ENCODE measurements at places on chromosomes 7 and 10.

- DNase-seq = no peak
Observed at GRCh38 chr7:51732116-51732515, 415.5 kb upstream of the COBL start.

DNA sequence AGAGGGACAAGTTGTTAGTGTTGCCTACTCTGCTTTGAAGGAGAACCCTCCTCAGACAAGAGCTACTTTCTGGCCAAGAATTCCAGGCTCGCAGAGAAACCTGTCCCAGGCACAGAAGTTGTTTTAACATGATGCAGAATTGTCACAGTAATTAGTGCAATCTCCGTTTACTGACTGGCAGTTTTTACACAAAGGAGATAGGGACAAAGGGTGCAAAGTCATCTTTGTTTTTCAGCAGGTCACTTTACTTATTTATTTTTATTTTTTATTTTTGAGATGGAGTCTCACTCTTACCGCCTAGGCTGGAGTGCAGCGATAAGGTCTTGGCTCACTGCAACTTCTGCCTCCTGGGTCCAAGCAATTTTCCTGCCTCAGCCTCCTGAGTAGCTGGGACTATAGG, 12.3 kb downstream of the TCF7L2 start:
- no peak for DNase-seq

DNA sequence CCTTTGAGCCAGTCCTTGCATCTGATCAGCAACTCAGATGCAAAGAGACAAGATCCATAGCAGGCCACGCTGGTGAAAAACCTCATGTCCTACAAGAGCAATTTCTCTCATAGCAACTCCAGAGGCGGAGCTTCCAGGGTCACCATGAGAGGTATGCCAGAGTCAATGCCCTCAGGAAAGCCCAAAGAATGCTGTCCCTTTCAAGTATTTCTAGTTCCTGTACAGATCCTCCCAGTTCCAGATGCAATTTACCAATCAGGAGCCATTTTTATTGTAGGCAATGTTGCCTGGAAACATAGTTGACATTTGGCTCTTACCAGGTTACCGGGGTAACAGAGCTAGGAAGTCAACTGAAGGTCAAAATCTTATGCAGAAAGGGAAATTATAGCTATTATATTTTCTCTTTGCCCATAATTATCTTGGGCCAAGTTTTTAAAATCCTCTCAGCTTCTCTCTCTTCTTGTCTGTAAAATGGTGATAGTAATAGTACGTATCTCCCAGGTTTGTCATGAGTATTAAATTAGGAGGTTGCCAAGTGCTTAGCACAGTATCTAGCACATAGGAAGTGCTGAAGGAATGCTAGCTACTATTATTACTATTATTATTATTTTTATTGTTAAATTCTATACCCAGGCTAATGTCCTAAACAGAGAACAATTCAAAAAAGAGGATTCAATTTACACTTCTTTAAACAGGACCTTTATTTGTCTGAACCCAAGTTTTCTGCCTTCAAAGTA, 46.3 kb upstream of the TM9SF3 start:
- DNase-seq = no peak

DNA sequence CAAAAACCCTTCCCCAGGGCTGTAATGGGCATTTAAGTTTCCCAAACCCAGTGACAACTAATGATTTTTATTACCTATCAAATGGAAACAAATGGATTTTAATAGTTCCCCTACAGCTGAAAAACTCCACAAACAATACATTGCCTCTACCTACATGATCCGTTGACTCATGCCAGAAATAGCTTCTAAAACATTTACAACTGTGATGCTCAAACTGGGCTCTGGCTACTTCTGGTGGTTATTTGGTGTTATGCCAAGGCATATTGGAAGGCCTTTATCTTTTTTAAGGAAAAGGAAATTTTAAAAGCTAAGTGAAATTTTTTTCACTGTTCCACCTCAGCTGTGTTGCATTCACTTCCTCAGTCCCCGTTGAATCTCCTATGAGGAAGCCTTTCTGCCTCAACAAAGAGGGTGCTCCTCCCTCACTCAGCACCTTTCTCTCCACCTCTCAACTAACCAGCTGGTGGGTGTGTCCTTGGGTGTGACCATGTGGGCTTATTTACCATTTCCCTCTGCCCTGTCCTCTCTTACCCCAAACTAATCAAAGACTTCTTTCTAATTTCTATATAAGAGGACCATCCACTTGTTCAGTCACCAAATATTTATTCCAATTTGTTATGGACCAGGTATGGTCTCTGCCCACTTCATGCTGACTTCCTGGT, 82.9 kb downstream of the PRTFDC1 start:
- DNase-seq = no peak

GRCh38 chr7:130398526-130399090, 18.3 kb downstream of the CPA1 start:
- no peak for DNase-seq

DNA sequence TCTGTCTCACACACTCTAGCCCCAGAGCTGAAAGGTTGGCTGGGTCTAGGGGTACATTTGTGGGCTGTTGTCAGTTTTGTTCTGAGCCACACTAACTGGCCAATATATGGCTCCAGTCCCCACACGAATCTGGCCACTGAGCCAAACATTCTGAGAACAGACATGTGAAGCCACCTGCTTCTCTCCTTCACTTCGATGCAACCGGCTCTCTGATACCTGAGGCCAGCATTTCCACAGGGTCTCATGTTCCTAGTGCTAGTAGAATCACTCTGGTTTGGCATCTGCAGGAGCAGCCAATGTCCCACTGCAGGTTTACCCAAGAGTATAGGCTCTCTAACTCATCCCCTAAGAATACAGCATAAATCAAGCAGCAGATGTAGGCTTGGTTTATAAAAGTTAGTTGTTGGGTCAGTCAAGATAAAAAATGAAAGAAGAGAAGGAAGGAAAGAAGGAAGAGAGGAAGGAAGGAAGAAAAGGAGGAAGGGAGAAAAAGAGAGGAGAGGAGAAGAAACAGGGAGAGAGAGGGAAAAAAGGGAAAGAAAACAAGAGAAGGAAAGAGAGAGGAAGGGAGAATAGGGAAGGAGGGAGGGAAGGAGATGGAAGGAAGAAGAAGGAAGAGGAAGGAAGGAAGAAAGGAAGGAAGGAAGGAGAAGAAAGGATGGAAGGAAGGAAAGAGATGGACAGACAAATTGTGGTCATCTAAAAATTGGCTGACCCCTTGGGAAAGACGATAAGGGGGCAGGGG, 75.1 kb downstream of the STRA8 start:
- DNase-seq = no peak

DNA sequence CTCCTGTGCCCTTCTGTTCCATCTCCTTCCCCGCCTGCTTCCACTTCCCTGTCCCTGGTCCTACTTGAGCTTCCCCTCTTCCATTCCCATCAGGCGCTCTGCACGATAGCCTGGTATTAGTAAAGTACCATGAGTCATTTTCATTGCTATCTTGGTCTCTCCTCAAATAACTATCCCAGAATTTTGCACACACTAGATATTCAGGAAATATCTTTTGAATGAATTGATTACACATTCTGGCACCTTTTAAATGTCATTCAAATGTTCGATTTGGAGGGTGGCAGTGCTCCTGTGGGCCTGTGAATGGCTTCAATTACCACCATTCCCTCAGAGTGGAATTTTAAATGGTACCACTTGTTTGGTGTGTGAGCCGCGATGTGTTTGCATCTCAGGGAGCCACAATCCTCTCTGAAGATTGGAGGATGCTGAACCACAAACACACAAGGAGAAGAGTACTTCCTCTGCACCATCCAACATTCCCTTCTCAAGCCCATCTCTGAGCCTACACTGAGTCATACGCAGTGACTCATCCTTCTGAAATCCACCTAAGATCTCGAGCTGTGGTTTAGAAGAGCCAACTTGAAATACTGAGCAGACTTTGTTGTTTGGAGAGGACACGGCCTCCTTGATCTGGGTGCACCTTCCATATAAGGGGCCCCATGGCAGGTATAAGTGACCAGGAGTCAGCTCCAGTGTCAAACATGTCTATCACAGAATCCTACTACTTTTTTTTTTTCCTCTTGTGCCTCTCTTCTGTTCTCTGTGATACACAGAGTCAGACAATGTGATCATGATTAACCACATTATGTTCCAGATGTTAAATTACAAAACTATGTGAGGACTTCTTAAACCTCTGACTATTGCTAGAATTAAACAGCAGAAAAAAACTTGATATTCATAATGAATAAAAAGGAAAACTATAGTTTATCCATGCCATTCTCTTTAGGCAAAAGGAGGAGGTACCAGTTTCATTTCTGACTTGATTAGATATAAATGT, 81.9 kb downstream of the BMPER start:
- DNase-seq = no peak

DNA sequence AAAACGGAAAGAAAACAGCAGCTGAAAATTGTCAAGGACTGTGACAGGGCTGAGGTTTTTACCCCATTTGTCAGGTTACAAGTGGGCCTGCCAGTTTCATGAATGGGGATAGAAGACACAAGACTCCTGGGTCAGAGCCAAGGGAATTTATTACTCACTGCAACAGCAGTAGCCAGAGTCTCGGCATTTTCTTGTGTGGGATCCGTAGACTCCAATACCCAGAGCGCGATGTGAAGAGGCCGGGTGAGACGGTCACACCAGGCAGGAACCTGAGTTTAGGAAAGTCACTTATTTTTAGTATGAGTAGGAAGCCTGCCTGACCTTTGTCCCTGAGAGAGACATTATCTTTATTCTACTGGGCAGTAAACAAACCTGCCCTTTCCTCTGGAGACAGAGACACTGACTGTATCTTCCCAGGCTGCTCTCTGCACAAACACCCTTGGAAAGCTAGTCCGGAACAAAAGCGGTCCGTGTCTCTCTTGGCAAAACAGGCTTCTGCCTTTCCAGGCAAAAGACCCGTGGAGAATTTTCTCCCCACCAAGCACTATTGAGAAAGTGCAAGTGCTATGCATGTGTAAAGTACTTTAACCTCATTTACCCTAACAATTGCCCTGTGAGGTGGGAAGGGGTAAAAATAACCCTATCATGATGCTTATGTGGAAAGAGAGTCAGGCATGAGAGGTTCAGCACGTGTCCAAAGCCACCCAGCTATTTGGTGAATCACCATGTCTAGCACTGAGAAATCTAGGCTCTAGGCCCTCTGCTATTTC, 58.4 kb downstream of the JCAD start:
- DNase-seq = no peak

- no peak for DNase-seq
Observed at GRCh38 chr7:96320442-96320841, 1.5 kb downstream of the SLC25A13 start.

GRCh38 chr7:8579661-8580194, 146.3 kb downstream of the NXPH1 start:
- DNase-seq = no peak

GRCh38 chr10:2826675-2827074, 240.7 kb upstream of the PFKP start:
- no peak for DNase-seq

GRCh38 chr10:124481717-124482116, 20.1 kb downstream of the LHPP start:
- no peak for DNase-seq

DNA sequence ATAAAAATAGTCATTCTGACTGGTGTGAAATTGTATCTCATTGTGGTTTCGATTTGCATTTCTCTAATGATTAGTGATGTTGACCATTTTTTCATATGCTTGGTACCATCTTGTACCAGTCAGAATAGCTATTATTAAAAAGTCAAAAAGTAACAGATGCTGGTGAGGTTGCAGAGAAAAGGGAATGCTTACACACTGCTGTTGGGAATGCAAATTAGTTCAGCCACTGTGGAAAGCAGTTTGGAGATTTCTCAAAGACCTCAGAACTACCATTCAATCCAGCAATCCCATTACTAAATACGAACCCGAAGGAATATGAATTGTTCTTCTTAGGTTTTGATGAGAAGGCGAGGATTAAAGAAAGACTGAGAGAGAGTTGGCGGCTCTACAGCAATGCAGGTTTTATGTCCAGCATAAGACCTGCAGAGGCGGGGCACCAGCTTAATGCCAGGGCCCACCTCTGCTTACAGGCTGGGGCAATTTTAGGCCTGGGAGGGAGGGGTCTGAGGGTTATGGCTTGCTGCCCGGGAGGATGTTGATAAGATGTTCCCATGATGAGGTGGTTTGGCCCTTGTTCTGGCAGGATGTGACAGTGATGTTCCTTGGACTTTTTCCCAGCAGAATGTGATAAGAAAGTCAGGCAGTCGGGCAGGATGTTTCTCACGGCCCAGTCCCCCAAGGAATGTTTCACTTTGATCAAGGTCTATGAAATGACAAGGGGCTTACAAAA, 74.4 kb downstream of the MEST start:
- no peak for DNase-seq

GRCh38 chr10:133274751-133275683, 1.7 kb downstream of the ADAM8 start:
- no peak for DNase-seq

GRCh38 chr7:77479536-77480088, 57.5 kb upstream of the PTPN12 start:
- DNase-seq = no peak

DNA sequence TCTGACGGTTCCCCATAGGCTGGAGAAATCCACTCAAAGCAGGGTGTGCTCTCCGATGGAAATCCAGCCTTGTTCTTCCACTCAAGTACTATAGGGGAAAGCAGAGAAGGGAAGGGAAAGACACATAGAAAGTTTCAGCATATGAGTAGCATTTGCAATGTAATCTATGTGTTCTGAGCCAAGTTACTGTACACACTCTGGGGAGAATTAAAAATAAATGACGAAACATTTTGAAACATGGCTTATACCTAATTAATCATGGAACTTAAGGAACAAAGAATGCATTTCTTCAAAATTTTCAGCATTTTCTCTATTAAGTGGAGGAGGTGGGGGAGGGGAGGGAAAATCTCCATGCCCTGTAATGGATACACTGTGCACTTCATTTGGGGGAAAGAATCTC, 198.1 kb upstream of the HABP2 start:
- no peak for DNase-seq

- no peak for DNase-seq
Observed at GRCh38 chr7:21365866-21366624, 61.8 kb upstream of the SP4 start.

DNA sequence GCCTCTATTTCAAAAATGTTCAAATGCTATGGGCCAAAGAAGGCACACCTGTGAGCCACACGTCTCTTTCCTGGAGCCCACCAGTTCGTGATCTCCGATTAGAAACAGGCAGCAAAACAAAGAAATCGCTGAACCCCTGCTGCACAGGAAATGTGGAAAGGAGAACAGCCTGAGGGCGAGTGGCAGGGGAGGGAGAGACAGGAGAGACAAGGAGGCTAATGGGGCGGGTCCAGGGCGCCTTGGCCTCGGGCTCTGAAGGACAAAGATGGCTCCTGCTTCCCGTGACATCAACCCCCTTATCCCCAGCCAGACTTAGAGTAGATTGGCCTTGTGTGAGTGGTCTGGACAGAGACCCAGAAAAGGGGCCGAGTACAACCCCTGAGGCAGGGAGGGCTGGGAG, 62.4 kb upstream of the DOCK1 start:
- DNase-seq = no peak
